ENCODE measurements at places on chromosomes 4 and X.

DNA sequence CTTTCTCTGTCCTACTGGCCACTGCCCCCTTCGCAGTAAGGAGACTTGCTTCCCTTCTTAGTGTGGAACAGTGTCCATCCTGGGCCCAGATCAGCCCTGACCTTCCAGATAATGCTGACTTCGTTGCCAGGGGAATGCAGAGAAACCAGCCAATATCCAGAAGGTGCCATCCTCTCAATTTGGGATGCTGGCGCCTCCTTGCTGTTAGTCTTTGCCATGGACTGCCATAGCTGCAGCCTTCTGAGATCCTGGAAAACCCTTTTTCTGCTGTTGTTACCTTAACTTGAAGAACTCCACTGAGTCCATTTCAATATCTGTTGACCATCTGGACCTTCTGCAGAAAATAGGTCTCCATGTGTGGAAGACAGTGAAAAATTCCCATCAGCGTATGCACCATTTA lies 21.8 kb downstream of the RAI2 start:
- DNase-seq: no peak

- DNase-seq: no peak
Observed at GRCh38 chrX:10566716-10567097, 53.7 kb downstream of the MID1 start.

DNA sequence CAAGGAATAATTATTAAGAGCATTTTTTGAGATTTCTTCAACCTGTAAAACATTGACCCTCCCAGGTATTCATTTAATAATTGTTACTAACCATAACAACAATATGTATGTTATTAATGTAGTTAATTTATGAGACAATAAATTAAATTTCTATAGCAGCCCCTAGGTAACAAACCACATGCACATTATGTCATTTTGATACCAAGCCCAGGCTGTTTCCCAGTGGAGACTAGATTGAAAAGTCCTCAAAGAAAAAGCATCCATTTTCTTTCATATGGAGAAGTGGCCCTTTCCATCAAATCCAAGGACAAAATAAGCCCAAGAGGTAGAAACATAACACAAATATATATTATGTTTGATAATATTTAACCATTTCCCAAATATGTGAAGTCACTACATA lies 104.3 kb upstream of the GK2 start:
- DNase-seq: no peak

GRCh38 chr4:85423431-85423830 lies 51.5 kb upstream of the ARHGAP24 start:
- DNase-seq: no peak

- no peak for DNase-seq
Observed at GRCh38 chrX:74262452-74263209, 41.3 kb upstream of the ZCCHC13 start.

All from activated naive CD8-positive, alpha-beta T cell treated with anti-CD3 and anti-CD28 coated beads, Interleukin-2, amount 50 U/mL, for 24 hours (primary cell).